ENCODE measurements at places on chromosomes 6 and 20.

DNA sequence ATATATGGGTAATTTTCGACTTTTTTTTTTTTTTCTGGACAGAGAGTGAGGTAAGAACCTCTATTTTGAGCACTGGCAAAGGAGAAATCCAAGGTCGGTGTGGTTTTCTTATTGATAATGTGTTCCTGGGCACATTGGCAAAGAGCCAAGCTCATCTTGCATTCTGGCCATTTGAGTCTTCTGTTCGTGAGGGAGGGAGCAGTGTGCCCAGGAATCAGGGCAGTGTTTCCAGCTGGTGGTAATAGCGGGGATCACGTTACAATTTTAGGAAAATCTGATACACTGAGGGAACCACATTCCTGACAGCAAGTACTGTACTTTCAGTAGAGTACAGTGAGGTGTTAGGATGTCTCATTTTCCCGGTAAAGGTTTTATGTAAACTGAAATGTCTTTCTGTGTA is 442.3 kb upstream of the MAP3K7 start:
- DNase-seq: no peak

DNA sequence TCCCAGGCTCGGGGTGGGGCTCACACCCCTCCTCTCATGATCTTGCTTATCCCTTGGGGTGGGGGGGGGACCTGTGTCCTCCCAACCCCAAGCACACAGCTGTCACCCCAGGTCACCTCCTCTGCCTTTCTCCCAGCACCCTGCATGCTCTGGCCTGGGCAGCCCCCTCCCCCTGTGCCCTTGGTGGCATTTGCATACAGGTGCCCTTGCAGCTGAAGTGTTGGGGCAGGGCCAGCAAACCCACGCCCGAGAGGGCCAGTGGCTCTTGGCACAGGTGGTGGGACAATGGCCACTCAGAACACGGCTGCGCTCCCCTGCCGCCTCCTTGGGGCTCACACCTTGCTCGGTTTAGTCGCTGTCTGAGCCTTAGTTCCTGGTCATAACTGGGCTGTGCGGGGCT is 11.3 kb upstream of the MYT1 start:
- no peak for DNase-seq

GRCh38 chr6:143784316-143784715 is 58.8 kb upstream of the LTV1 start:
- no peak for DNase-seq

DNA sequence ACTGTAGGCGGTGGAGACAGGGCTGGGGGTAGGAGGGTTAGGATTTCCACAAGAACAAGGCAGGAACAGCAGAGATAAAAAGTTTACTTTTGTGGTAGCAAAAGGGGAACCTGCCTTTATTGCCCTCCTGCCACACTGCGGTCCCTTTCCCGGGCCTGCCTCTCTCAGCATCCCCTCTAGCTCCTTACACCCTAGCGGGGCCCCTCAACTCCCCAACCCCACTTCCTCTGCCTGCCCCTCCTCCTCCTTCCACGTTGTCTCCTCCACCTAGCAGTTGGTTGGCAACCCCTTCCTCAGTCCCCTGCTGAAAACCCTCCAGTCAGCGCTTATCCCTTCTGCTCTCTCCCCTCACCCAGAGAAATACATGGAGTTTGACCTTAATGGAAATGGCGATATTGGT is 714 bp downstream of the AIF1 start:
- no peak for DNase-seq

DNA sequence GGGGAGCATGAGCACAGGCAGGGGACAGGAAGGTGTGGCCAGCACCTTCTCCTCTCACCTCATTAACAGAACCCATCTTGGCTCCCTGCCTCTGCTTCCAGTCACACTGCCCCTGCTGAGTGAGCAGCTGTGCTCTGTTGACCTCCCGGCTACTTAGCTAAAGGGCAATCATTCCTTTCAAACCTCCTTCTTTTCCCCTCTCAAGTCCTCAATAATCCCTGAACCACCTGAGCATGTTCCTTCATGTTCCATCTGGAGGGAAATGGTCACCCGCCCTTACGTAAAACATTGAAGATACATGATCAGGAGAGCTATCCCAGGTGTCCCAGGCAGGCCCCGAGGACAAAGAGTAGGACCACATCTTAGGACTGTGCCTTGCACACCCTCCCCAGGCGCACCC is 21.7 kb upstream of the MRPS10 start:
- no peak for DNase-seq

Measured in fibroblast of upper back skin (primary cell).